NCI-H748 treated with DMSO at 0.1 percent for 48 hours (cell line): ENCODE measurements at places on chromosomes 1 and 21.
A peak's percentile ranks its signal among the peaks of the same experiment; 100 is the strongest.

DNA sequence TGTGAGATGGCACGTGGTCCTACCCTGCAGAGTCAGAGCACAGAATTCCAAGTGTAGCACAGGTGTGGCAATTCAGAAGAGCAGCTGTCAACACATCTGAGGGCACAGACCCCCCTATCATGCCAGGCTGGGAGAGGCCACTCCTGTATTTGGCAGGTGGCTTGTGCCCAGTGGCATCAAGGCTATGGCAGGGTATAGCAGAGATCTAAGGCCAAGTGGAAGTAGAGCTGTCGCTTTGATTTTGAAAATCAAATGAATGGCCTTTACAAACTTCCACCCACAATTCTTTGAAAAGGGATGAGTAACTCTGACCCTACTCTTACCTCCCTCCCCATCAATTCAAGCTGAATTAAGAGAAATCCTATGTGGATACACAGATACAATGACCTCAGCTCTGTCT lies 13.4 kb downstream of the C1orf116 start:
- no peak for DNase-seq

DNA sequence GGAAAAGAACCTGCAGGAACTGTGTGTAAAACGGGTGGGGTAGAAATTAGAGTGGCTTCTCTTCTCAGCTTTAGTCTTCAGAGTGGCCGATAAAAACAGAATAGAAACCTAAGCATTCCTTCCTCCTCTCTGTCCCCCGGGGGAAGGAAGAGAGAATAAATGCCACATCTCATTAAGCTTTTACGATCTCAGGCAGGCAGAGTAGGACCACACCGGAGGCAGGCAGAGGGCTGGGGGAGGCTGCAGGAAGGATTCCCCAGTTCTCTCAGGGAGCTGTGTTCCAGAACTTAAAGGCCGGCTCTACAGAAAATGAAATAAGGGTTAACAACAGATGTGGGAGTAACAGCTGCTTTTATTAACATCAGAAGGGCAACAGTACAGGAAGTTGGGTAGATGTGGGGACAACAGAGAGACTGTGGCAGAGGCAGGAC lies 24.5 kb upstream of the MEF2D start:
- DNase-seq, result no peak

DNA sequence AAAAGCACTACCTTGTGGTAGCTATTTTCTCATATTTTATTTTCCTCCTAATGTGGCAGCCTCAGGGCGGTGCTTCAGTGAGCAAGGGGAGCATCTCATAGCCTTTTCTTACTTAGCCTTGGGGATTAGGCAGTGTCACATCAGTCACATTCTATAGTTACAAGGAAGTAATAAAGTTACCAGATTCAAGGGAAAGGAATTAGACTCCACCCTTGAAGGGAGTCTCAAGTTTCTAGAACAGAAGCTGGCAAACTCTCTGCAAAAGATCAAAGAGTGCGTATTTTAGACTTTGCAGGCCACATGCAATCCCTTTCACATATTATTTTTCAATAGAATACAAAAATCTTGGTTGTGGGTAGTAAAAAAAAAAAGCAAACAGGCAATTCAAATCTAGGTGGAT lies 350.4 kb downstream of the AMY1C start:
- DNase-seq, result no peak

DNA sequence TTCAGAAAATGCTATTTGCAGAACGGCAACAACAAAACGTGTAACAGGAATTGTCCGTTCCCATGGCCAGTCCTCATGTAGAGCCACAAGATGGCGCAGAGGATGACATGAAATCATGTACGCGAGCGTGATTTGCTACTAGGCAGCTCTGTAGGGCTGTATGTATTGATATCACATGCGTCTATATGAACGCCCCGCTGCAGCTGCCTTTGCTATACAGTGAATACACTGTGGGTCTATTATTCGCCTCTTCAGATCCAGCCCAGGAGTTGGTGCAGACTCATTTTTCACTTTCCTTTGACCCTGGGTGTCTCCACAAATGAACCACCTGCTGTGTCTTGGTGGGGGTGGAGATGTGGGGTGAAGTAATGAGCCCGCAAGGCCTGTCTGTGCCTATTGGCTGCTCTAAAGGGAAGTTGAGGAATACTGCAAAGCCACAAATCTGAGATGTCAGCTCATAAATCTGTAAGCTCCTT lies 361.5 kb downstream of the KIF26B start:
- DNase-seq, result peak; percentile 54

DNA sequence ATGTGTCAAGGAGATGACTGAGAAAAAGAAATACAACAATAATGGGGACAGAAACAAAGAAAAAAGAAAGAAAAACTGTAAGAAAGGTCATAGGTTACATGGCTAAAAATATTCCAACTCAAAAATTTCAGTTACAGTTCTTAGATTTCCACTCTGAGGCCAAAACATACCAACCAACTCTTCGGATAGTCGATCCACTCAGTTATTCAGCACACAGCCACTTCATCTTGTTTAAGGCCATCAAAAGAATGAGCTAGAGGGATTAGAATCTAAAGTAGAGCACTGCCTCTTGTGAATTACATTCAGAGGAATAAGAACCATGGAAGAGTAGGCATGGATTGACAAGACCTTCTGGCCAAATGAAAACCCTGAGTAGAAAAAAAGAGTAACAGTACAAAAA lies 277.0 kb downstream of the MRPL39 start:
- no peak for DNase-seq
